Fibroblast of mammary gland (primary cell): ENCODE measurements at places on chromosomes 5 and 9.

DNA sequence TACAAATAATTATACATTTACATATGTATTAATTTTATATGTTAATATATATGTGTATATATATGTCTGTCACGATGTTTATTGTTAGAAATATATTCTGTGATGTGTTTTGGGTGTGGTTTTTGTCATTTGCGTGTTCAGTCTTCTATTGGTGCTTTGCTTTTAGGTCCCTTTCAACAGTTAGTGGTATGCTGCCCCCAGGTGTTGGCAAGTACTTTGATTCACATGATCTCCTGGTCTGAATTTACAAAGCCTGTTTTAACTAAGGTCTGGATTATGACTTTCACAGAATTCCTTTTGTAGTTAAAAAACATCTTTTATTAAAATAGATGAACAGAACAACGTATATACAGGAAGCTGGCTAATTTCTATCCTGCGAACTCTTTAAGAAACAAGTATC, 271.5 kb downstream of the CCDC171 start:
- DNase-seq, result peak; percentile 31

DNA sequence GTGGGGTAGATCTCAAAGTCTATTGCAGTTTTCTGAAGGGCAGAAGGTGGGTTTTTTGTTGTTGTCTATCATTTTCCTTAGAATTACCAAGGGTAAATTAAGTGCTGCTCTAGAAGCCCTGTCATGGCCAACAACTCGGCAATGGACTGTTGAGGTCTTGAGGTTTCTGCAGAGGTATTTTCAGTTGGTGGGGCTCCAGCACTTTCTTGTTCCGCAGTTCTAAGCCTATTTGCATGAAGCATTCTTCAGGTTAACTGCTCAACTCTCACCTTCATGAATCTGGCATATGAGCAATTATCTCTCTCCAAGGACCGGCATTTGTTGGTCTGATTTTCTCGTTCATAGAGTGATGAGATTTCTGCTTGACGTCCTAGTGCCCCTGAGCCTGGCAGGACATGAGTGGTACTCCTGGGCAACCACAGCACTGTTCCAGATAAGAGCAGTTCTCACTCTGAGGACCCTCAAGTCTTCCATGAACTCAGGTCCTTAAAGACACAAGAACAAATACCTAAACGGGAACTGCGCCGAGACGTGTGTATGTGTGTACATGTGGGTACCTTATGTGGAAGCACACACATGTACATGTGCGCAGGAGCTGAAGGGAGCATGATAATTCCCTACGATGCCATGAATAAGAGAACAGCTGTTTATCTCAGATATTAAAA, 544.5 kb downstream of the CSNK1G3 start:
- no peak for DNase-seq

DNA sequence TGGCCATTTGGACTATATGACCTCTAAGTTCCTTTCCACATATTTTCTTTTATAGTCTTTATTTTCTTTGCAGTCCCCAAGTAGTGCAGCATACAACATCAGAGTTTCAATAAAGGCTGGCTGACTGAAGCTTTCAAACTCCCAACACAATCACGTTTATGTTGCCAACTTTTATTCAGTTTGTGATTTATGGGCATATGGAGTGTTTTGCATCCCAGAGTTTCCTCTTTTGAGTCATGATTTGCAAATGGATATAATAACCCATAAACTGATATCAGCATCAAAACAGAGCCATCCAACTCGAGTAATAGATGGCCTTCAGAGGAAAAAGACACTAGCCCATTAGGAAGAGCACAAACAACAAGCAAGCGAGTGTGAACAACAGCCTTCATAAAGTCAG, 414.0 kb downstream of the ELAVL2 start:
- no peak for DNase-seq

DNA sequence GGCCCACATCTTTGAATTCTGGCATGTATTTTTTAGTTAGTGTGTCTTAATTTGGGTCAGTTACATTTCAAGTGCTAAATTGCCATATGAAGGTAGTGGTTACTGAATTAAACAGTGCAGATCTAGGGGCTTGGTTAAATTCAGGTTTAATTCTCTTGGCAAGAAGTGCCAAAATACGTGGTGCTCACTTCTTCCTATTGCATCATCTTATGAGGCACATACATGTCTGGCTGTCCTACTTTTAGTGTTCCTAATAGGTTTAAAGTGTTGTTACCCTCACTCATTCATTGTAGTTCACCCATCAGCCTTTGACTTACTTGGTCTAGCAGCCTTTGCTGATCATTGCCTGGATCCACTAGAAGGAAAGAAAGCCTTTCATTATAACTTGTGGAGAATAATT, 59.5 kb downstream of the RPS6 start:
- DNase-seq, result peak; percentile 7

DNA sequence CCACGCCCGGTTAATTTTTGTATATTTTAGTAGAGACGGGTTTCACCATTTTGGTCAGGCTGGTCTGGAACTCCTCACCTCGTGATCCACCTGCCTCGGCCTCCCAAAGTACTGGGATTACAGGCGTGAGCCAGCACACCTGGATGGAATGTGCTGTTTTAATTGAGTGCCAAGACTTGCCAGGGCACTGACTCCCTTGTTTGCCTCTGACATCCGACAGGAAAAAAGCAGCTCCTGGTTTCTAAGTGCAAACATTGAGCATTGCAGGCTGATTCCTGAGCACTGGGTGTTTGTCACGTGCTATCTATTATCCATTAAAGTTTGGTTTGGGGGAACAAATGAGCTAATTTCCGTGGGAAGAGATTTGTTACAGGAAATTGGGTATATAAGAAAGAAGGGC, 70.6 kb upstream of the CKMT2 start:
- no peak for DNase-seq

DNA sequence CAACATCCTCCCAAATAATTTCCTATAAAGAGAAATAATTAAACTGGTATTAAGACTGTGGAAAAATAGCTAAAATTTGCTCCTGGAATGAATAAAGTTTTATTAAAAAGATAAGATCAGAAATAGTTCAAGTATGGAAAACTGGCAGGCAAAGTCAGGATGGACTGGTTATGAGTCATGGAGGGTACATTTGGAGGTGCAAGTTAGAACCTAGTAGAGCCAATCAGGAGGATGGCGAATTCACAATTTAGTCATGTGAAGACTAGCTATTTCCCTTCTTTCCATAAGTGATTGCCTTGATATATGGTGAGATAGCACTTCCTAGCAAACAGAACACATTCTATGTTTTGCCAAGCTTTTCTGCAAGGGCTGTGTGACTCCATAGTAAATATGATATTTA, 1303.5 kb downstream of the EFNA5 start:
- DNase-seq, result no peak

GRCh38 chr9:130286781-130287428, 21.3 kb downstream of the HMCN2 start:
- no peak for DNase-seq

- DNase-seq, result no peak
Observed at GRCh38 chr5:139275536-139275935, 18.0 kb upstream of the MATR3 start.

GRCh38 chr9:115442054-115442453, 324.1 kb upstream of the TNC start:
- peak; percentile 32 for DNase-seq

GRCh38 chr9:134187891-134188385, 23.6 kb upstream of the RNU6ATAC start:
- no peak for DNase-seq

- no peak for DNase-seq
Observed at GRCh38 chr5:161342886-161343285, 203.6 kb downstream of the GABRB2 start.
